ENCODE measurements at places on chromosomes 5 and 9.

- no peak for DNase-seq
Observed at GRCh38 chr5:65332591-65332990, 149.1 kb downstream of the ADAMTS6 start.

GRCh38 chr5:81251922-81252321 is 18.8 kb downstream of the CKMT2 start:
- no peak for DNase-seq

- no peak for DNase-seq
Observed at GRCh38 chr5:31625394-31625793, 13.5 kb upstream of the PDZD2 start.

- DNase-seq = no peak
Observed at GRCh38 chr9:93636667-93637066, 60.3 kb downstream of the PHF2 start.

DNA sequence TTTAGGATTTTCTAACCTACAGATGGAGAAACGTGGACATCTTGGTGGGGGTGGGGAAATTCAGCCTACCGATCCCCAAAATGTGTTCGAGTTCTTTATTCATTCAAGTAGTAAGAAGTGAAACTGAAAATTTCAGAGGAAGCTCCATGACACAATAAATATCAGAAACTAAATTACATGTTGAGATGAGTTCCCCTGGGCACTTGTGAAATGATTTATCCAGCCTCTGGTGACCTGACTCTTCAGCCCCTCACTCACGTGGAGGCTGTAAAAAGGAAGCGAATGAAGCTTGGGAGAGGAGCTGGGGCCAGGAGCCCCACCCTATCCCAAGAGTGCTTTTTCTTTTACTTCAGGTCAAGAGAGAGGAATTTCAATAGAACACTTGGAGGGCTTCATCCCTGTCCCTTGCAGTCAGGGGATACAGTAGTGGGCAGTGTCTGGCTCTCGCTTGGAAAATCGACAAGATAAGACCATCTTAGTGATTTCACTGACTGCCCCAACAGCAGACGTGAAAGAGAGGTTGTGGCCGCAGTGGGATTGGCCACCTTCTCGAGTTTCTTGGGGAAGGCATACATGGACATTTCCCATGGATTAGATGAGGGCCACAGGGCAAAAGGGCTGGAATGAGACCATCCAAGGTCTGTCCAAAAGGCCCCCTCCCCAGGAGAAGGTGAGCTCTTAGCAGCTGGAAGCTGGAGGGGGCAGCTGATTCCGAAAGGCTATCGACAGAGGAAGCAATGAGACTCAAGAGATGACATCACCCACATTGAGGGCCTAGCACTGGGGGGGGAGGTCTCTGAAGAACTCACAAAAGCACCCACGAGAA is 76.8 kb upstream of the SH3PXD2B start:
- no peak for DNase-seq

GRCh38 chr5:131945551-131946168 is at the start of gene MEIKIN:
MEIKIN (minus strand) TSS chr5:131945663; CDS start chr5:131945505, 158 bp downstream.
- DNase-seq = no peak

DNA sequence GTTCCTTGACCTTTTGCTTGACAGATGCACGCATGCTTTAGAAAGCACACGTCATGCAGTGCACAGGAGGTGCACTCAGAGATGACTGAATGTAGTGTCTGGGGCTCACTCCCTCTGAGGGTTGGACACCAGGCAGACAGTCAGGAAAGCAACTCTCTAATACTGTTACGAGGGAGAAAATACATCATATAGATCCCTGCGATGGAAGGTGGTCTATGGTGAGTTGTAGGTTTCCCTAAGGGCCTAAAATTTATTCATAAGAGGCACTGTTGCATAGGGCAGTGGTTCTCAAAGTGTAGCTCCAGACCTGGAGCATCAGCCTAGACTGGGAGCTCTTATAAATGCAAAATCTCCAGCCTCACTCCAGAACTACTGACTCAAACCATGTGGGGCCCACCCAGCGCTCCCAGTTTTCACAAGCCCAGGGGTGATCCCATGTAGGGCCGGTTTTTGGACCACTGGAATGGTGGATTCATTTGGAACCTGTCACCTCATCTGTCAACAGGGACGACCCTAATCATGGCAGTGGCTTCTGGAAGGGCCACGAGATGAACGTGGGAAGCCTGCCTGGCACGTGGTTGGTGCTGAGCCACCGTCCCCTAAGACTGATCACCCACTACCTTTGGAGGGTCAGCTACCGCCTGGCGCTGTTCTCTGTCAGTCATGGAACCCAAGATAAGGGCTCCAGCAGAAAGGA is 16.8 kb upstream of the PHF19 start:
- DNase-seq = no peak

DNA sequence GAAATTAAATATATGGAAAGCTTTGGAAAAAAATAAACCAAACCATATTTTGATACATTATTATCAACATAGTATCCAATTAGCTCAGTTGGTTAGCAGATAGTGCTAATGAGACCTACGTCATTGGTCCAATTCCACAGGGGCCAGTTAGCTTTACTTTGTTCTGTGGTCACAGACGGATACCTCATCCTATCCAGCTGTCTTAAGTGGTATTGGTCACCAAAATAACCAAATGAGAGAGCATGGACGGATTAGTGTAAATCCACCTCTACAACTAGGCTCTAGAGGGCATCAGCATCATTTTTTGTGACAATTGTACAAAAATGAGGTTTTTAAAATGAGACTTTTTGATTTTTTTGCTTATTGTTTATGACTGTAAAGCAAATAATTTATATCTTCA is 364.2 kb downstream of the KIAA0825 start:
- no peak for DNase-seq

- no peak for DNase-seq
Observed at GRCh38 chr5:71621268-71621667, 34.1 kb downstream of the MCCC2 start.

GRCh38 chr5:118270526-118270925 is 717.8 kb downstream of the DTWD2 start:
- DNase-seq = no peak

DNA sequence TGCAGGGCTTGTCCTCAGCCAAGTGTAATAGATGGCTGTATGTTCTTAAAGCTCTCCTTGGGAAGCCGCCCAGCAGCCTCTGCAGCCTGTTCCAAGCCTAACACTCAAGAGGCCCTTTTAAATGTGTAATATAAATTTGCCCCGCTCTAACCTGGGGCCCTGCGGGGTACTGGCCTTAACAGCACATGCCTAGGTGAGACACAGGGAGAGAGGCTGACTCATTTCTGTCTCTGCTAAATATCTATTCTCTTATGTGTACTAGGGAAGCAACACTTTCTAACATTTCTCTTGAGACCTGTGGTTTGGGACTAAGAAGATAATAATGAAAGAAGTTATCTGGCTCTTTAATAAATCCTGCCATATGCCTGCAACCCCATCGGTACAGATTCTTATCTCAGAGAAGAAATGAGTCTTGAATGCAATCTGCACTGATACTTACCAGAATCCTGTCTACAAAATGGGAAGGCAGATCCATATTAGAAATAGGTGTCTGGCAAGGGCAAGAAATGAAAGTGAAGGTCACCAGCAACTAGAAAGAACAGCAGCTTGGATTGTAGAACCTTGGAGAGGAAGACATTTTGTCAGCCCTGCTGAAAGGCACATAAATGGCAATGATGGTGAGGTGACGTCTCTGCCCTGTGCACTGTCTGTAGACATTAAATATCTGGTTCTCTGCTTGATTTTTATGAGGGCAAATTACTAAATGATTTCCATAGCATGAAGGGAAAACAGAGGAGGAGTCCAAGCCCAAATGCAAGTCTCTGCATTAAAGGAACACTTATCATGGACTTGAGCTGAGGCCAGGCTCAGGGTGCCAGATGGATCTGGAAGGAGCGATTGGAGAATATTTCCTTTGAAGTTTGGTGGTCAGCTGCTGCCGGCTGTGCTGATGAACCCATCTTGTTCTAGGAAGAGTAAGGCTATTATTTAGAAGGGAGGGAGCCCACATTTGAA is 14.5 kb upstream of the TGFBI start:
- DNase-seq = no peak

DNA sequence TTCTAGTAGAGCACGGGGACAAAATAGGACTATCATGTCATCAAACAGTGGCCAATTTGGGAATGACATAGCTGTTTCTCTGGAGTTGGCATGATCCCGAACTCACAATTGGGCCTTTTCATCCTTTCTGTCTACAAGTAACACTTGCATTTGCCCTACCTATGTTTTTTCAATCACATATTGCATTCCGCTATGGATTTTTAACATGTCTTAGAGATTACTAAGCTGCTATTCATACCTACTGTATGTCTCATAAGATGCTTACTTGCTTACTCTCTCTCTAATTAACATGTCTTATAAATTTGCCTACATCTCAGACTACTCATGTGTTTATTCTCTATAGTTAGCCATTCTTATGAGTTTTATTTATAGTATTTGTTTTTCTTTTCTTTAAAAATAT is 341.2 kb upstream of the CTNND2 start:
- DNase-seq = no peak

- no peak for DNase-seq
Observed at GRCh38 chr5:95731571-95732554, 727 bp downstream of the RHOBTB3 start.

- DNase-seq = no peak
Observed at GRCh38 chr9:129253803-129254381, 75.8 kb upstream of the IER5L start.

DNA sequence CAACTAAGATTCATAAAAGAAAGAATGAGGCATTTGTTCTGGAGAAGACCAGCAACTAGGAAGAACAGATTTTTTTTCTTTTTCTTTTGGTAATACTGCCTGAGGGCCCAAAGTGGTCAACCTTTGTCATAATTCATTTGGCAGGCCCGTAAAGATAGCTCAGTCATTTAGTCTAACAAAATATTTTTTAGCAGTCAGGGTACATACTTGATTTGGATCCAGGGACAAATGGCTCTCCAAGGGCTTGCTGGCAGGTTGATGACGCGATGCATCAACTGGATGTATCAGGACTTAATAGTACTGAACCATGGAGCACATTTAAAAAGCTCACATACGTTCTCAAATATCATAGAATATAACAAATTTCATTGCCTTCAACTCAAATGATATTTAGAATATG is 203.4 kb upstream of the ZNF608 start:
- no peak for DNase-seq

DNA sequence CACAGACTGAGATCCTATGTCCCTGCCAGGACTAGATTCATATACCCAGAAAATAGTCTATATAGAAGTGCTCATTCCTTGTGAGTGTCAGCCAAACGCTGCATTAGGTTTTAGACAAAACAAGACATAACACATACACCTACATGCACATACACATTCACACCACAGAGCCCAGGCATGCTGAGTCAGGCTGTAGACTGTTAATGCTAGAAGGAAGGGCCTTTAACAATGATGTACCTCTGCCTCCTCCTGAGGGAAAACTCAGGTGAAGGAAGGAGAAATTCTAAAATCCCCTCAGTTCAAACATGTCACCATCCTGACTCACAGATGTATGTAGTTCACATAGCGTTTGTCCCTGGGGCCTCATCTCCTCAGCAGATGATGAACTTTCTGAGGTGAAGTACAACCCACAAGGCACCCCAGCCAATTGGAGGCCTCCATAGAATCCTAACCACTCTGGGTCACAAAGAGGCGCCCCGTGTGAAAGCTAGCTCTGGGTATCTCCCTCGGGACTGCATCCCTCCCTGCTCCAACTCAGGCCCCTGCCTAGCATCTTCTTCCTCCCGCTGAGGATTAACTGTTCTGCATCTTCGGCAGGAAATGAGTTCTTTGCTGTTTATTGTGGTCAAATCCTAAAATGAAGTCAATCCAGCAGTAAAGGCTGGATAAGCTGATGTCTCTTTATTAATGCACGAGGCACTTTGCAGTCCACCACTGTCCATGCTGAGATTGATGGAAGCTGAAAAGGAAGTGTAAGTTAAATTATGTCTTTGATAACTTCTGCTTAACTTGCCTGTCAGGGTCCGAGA is 40.8 kb upstream of the FSTL4 start:
- no peak for DNase-seq

DNA sequence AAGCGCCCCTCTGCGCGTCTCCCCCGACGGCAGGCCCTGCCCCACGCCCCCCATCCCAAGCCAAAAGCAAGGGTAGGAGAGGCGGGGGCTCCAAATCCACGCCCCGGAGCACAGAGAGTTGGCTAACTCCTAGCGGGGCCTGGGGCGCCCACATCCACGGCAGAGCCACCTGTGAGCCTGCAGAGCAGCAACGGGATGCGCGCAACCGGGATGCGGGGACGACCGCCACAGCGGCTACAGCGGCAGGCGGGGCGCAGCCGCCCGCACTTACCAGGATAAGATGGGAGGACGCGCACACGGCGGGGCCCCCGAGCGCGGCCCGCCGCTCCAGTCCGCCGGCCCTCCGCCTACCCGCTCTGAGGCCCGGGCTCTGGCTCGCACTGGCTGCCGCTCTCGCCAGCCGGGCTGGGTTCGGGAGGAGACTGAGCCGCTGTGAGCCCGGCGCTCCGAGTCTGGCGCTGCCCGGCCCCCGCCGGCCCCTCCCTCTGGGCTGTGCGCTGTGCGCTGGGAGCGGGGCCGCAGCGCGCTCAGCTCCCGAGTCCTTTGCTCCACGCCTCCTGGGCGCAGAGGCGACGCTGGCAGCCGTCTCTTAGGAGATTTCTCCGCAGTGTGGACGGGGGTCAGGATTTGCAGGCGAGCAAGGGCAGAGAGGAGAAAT is at the start of gene SLC24A2:
Gene SLC24A2 (minus strand): TSS at position 424 of the 658 bp plus-strand sequence.
- no peak for DNase-seq
